ENCODE measurements at places on chromosomes 12 and 14.

DNA sequence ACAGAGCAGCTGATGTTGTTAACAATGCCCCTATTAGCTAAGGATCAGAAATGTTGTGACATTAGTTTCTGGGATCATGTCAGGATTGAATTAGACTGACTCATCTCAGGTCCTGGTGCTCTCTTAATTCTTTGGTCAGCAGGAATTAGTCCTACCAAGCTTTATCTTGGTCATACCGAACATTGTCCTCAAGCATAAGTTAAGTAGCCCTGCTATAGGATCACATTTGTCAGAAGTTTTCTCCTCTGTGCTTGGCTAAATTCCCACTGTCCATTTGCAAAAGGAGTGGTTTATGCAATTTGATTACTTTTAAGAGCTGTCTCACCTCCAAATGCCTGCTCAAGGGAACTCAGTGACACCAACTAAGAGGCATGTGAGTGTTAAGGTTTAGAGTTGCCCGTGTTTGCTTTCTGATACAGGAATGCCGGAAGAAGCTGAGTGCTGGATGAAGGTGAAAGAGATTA is 48.4 kb upstream of the IFNG-AS1 start:
- no peak for DNase-seq

- DNase-seq = no peak
Measured at GRCh38 chr14:92425101-92425500, 88.5 kb upstream of the RIN3 start.

GRCh38 chr14:93431036-93431670 is 414 bp downstream of the UNC79 start:
- DNase-seq = no peak

DNA sequence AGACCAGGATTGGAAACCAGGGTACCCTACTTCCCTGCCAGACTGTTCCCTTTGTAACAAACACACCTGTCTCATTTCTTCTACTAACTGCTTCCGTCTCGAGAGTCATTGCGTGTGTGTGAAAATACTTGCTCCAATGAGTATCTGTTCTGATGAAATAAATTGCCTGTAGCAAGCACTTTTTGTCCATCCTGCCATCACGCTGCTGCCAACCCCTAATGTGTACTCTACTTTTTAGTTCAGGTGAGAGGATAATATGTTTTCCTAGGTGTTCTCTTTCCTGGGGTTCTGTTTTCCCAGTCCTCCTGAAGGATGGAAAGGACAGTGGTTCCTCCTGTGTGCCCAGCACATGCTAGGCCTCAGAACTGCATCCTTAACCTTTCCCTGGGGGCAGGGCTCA is 1.0 kb downstream of the TUNAR start:
- DNase-seq = no peak

- no peak for DNase-seq
Measured at GRCh38 chr14:23355871-23356435, 3.3 kb upstream of the SLC22A17 start.

- DNase-seq = no peak
Measured at GRCh38 chr12:5343711-5344110, 88.2 kb upstream of the NTF3 start.

- no peak for DNase-seq
Measured at GRCh38 chr12:8096281-8096915, 14.3 kb downstream of the NECAP1 start.
